ENCODE measurements at places on chromosomes 4 and X.

GRCh38 chrX:45421806-45422205, 221.1 kb upstream of the DIPK2B start:
- DNase-seq = no peak

DNA sequence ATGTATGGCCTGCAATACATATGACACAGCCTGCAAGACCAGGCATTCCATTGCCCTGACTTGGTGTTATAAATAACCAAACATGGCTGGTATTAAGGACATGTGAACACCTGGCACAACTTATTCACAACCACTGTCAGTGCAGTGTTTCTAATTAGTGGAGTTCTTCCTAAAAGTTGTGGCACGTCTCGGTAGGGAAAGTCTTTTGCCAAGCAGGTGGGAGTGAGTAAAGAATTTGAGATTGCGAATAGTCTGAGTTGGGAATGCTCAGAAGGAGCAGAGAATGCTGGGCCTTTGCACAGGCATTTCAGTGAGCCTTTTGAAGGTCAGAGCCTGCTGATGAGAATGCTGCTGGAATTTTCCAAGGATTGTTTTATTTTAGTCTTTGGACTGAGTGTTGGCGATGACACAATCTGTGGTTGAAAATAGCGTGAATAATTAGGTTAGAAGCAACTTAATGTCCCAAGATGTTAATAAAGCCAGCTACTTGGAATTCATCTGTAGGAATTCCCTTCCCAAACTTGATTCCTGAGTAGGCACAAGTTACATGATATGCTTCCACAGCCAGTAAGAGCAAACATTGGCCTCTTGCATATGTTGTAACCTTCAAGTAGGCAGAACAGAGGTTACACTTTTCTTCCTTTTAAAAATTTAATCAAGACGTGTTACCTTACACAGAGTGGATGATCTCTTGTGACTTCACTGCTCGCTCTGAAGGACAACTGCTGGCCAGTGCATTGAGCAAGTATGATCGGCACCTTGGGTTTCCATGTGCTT, 83.6 kb upstream of the PGRMC2 start:
- no peak for DNase-seq

- DNase-seq = no peak
Measured at GRCh38 chr4:55993994-55994663, 45.4 kb downstream of the CEP135 start.

GRCh38 chr4:3706565-3707422, 59.4 kb upstream of the ADRA2C start:
- no peak for DNase-seq

DNA sequence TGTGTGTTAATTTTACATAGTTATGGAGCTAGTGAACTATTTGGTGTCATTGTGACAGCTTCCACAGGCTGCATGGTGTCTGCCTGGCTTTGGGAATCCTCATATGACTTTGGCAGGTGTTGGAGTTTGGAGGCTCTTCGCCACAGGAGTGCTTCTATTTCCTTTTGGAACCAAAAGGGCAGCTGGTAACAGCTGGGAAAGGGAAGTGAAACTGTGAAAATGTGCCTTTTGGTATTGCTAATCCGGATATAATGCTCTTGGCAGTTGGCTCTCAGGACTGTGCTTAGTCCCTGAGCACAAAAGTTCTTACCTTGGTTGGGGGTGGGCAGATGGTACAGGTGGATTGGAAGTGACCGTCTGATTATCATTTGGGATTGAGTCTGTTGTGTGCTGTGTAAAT, 18.1 kb downstream of the OFD1 start:
- DNase-seq = no peak
